ENCODE measurements at places on chromosomes 7 and 10. TPM values are rescaled to one million over a fixed set of nuclear protein-coding genes. Genes with fewer than 3 reads are reported as not detected.

MMRN2 gene
- total RNA-seq, result 1.9 TPM

- peak; percentile 45 for DNase-seq
These were observed 9.9 kb downstream of the TAS2R41 start for GRCh38 chr7:143487566-143487965.

GRCh38 chr7:726854-727103 lies 280 bp downstream of the DNAAF5 start:
- no peak for DNase-seq

SERPINE1 gene
- total RNA-seq, result 1,980 TPM

- DNase-seq, result no peak
These were observed 164.3 kb downstream of the LCOR start for GRCh38 chr10:96996275-96996965.

GRCh38 chr10:84676536-84676935 lies 348.1 kb downstream of the CCSER2 start:
- DNase-seq, result no peak

DNA sequence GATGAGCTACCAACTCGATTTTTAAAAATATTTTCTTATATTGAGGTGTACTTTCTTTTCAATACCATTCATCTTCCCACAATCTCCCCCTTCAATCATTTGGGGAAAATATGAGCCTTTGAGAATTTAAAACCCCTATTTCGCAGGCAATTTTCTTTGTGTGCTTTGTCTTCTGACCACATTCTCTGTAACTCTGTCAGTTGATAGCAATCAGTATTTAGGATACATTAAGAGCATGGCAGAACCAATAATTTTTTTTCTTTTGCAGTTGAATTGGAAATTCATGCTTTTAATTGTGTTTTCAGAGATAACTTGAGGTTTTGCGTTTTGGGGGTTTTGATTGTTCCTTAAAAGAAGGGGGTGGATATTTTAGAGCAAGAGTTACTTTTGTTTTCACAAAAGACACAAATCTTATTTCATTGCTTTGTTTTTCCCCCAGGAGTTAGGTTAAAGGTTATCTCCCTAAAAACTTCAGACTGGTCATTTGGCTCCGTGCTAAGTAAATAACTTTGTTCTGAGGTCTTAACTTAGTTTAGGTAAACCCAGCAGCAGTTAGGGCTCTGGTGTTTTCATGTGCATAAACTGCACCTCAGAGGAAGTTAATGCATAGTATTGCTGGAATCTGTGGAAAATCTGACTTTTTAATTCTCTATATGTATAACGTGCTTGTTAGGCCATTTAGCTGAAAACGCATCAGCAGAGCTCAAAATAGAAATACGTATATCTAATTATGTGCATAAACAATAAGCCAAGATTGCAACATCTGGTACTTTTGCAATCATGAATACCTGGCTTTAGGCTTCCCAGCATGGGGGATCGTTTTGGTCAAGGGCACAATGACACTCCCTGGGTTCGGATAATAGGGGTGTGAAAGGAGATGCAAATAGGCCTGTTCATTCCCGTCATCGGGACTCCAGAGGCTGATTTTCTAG lies 676.4 kb upstream of the ANKRD30A start:
- DNase-seq, result no peak

- no peak for DNase-seq
These were observed 984.3 kb downstream of the REEP3 start for GRCh38 chr10:64505501-64505900.

PSD gene
- 0.46 TPM for total RNA-seq

DNA sequence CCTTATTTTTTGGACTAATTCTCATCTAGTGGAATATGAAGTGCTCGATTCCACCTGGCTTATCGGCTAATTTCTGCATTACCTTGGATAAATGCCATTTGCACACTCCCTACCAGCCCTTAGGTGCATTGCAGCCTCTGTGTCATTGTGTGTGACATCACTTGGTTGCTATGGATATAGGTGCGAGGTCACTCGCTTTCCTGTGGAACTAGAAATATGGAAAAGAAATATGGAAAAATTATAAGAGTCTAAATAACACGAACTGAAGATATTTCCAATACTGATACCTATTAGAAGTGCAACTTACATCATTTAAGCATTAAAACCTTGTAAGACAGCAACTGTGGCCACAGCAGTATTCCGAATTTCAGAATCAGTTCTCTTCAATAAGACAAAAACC lies 2.0 kb downstream of the YWHAG start:
- peak; percentile 53 for DNase-seq
